ENCODE measurements at places on chromosomes 7 and 10. TPM values are rescaled to one million over a fixed set of nuclear protein-coding genes. Genes with fewer than 3 reads are reported as not detected.

GRCh38 chr10:67790534-67791408, 47.2 kb downstream of the DNAJC12 start:
- DNase-seq = no peak
- no peak overlapping the region for H3K4me3 ChIP-seq
- no peaks in the 10 kb centered on the region for H3K27me3 ChIP-seq
- H3K27ac ChIP-seq = no peak overlapping the region
- H3K4me1 ChIP-seq = peaks cover 8% of the 10 kb centered on the region
- H3K36me3 ChIP-seq = no peaks in the 10 kb centered on the region

DNA sequence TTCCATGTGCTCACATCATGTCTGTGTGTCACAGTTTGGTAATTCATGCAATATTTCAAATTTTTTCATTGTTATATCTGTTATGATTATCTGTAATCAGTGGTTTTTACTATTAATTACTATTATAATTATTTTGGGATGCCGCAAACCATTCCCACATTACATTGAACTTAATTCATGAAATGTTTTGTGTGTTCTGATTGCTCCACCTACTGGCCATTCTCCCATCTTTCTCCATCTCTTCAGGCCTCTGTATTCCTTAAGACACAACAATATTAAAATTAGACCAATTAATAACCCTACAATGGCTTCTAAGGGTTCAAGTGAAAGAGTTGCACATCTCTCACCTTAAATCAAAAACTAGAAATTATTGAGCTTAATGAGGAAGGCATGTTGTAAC, 398.5 kb downstream of the PCDH15 start:
- H3K4me1 ChIP-seq = no peaks in the 10 kb centered on the region
- no peak overlapping the region for H3K27ac ChIP-seq
- peak; percentile 76 for DNase-seq
- no peaks in the 10 kb centered on the region for H3K36me3 ChIP-seq
- no peaks in the 10 kb centered on the region for H3K27me3 ChIP-seq
- no peak overlapping the region for H3K4me3 ChIP-seq

The SORCS1 gene
- 0.11 TPM for total RNA-seq

The LBX1 gene
- not detected for total RNA-seq

GRCh38 chr10:24707445-24707844, 16.2 kb downstream of the ARHGAP21 start:
- no peak overlapping the region for H3K4me3 ChIP-seq
- H3K4me1 ChIP-seq = peaks cover 34% of the 10 kb centered on the region
- H3K27ac ChIP-seq = peak overlapping the region; percentile 78
- no peaks in the 10 kb centered on the region for H3K27me3 ChIP-seq
- no peak for DNase-seq

- H3K4me3 ChIP-seq = no peak overlapping the region
- no peak for DNase-seq
- H3K27ac ChIP-seq = no peak overlapping the region
- H3K36me3 ChIP-seq = no peaks in the 10 kb centered on the region
Observed at GRCh38 chr10:125562737-125563136, 120.2 kb downstream of the TEX36 start.

- H3K36me3 ChIP-seq = no peaks in the 10 kb centered on the region
- no peak for DNase-seq
- H3K4me1 ChIP-seq = peaks cover 25% of the 10 kb centered on the region
- no peak overlapping the region for H3K4me3 ChIP-seq
Observed at GRCh38 chr7:30240106-30240800, 44.1 kb upstream of the ZNRF2 start.

GRCh38 chr10:110408203-110408871, 89.4 kb upstream of the DUSP5 start:
- H3K36me3 ChIP-seq = no peaks in the 10 kb centered on the region
- peaks cover 49% of the 10 kb centered on the region for H3K4me1 ChIP-seq
- peak overlapping the region; percentile 96 for H3K27ac ChIP-seq

The MARVELD1 gene
- total RNA-seq = 25.5 TPM

DNA sequence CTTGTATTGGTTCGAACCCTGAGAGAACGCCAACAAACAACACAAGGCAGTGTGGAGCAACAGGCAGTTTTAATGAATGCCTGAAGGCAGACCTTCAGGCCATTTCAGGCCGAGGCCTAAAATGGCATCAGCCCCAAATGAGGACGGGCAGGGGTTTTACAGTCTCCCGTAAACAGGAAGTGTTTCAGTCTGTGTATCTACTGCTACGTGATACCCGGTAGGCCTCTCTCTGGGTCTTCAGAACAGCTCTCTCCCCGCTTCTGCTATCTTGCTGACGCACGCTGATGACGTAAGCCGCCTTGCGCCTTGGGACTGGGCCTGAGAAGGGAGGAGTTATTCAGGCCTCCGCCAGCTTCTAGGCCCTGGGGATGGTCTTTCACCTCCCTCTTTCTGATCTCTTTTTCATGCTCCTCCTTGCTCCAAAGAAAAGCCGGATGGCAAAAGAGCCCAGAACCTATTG, 67.7 kb downstream of the ST8SIA6 start:
- no peak overlapping the region for H3K4me3 ChIP-seq
- H3K36me3 ChIP-seq = no peaks in the 10 kb centered on the region
- H3K27me3 ChIP-seq = no peaks in the 10 kb centered on the region
- no peak for DNase-seq

The SPDYE1 gene
- not detected for total RNA-seq

GRCh38 chr7:149722356-149722957, 50.9 kb downstream of the ZNF467 start:
- H3K4me3 ChIP-seq = no peak overlapping the region
- no peaks in the 10 kb centered on the region for H3K27me3 ChIP-seq
- no peak for DNase-seq
- H3K27ac ChIP-seq = no peak overlapping the region
- no peaks in the 10 kb centered on the region for H3K4me1 ChIP-seq

All from PC-3 (cell line).